ENCODE measurements at places on chromosomes 5 and 9. TPM values are rescaled to one million over a fixed set of nuclear protein-coding genes. Genes with fewer than 3 reads are reported as not detected.

Gene BHMT
- total RNA-seq: not detected

Gene TUSC1
- total RNA-seq: 0.42 TPM

Gene C1QTNF3
- 2.0 TPM for total RNA-seq

Gene BNC2
- total RNA-seq: not detected

Gene ZNF658
- 2.0 TPM for total RNA-seq

Gene GABRB2
- not detected for total RNA-seq

Gene N4BP3
- total RNA-seq: 3.3 TPM

Gene CORO2A
- 0.92 TPM for total RNA-seq

All from activated CD4-positive, alpha-beta T cell treated with anti-CD3 and anti-CD28 coated beads, Interleukin-2, amount 10 ng/mL, durations not matched to agents 24 days and 14 days (primary cell).